ENCODE measurements at places on chromosomes 13 and 19.

- DNase-seq: no peak
These were observed 64.0 kb upstream of the TNFRSF19 start for GRCh38 chr13:23506071-23506806.

GRCh38 chr19:55113570-55114039 lies 3.8 kb downstream of the PPP1R12C start:
- DNase-seq: peak; percentile 16

DNA sequence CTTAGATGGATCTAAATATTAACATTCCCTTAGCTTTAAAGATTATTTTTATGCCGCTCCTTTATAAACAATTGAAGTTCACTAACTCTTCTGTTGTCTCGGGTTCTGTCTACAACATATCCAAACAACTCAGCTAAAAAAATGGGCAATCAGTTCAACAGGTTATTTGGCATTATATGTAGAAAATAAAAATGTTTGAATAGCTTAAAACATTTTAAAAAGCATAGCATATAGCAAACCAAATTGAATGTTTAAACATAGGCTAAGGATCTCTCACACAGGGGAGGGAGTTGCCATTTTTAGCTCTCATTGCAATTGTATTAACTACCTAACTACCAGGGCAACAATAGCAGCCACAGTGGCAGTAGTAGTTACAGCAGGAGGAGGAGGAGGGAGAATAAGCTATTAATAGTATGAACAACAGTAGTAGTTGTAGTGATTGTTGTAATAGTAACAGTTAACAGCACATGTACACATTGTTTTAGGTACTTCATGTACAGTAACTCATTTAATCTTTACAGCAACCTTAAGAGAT lies 404.2 kb downstream of the KCNRG start:
- no peak for DNase-seq

GRCh38 chr19:54188215-54188871 lies 1.0 kb downstream of the MBOAT7 start:
- no peak for DNase-seq

DNA sequence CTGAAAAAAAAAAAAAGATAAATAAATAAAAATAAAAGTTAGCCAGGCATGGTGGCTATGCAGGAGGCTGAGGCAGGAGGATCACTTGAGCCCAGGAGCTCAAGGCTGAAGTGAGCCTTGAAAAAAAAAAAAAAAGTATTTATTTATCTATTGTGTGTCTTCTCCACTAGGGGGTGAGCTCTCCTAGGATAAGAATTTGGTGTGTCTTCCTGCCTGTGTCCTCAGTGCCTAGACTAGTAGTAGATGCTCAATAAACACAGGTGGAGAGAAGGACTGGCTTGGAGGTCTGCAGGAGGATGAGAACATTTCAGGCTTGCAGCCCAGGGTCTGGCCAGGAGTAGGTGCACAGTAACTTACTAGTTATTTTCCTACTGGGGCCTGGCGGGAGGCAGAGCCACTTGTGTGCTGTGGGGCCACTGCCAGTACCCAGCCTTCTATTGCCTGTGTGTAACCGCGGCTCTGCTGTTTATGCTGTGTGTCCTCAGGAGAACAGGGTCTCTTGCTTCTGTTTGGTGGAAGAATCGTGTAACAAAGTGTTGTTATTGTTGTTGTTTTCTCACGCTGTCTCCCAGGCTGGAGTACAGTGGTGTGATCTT lies 5.4 kb downstream of the LMTK3 start:
- DNase-seq: no peak

- DNase-seq: no peak
These were observed 1236.8 kb upstream of the SPRY2 start for GRCh38 chr13:81577601-81578195.

- no peak for DNase-seq
These were observed 11.1 kb upstream of the GTF2F2 start for GRCh38 chr13:45109102-45109720.

DNA sequence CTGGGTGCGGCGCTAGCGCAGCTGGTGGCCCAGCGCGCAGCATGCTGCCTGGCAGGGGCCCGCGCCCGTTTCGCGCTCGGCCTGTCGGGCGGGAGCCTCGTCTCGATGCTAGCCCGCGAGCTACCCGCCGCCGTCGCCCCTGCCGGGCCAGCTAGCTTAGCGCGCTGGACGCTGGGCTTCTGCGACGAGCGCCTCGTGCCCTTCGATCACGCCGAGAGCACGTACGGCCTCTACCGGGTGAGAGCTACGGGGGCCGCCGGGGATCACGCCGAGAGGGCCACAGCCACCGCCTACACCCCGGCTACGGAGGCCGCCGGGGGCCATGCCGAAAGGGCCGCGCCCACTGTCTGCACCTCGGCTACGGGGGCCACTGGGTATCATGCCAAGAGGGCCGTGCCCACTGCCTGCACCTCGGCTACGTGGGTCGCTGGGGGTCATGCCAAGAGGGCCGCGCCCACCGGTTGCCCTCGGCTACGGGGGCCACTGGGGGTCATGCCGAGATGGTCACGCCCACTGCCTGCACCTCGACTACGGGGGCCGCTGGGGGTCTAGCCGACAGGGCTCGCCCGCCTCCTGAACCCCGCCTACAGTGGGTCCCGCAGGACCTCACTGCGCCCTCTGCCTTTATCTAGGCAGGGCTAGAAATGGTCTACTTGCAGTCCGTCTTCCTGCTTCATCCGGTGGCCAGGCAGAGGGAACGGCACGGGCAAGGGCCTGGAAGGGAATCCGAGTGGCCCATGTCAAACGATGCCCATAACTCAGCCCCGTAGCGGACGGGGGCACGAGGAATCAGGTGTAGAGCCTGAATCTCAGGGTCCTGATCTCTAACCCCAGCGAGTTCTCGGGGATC lies 500 bp downstream of the PGLS start:
- peak; percentile 89 for DNase-seq

DNA sequence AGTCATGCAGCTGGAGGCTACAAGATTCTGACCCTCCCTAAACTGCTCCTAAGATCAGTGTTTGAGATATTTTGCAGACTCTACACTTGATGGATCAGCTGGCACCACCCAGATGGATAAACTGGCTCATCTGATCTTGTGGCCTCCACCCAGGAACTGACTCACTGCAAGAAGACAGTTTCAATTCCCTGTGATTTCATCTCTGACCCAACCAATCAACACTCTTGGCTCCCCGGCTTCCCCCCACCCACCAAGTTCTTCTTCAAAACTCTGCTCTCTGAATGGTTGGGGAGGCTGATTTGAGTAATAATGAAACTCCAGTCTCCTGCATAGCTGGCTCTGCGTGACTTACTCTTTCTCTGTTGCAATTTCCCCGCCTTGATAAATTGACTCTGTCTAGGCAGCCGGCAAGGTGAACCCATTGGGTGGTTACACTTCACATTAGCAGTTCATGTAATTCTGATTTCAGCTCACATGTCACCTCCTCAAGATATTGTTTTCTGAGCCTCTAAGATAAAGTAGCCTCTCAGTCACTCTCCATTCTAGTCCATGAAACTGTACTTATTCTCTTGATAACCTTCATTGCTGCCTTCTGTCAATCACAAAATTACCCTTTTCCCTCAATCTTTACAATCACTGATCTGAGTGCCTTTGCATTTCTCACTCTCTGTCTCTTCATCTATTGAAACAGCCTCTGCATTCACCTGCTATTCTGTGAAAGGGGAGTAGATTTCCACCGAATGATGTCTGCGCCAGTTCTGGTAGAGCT lies 9.9 kb upstream of the FPR3 start:
- DNase-seq: peak; percentile 37

GRCh38 chr13:106507560-106508274 lies 27.7 kb downstream of the EFNB2 start:
- peak; percentile 46 for DNase-seq

GRCh38 chr19:4139614-4140236 lies 13.7 kb upstream of the CREB3L3 start:
- DNase-seq: no peak

GRCh38 chr19:13961826-13962698 lies 9.8 kb downstream of the DCAF15 start:
- DNase-seq: no peak

DNA sequence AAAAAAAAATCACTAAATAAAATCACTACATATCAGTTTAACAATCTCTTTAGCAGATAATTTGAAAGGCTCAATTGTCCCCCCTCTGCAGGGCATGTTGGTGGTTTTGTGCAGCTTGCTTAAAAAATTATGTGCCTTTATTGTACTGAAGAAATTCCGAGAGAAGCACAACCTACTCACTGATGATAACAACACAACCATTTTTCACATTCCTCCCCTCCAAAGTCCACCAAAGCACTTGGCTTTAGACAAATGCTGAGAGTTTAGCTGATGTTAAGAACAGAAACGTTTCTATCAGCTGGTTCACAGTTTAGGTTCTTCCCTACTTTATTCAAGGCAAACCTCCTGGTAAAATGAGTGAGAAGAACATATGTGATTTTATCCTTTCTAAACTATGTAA lies 923 bp downstream of the DOCK9 start:
- DNase-seq: no peak

GRCh38 chr19:1168572-1169410 lies 5.3 kb downstream of the SBNO2 start:
- DNase-seq: no peak

GRCh38 chr13:22589880-22590279 lies 590.9 kb upstream of the SGCG start:
- no peak for DNase-seq

- no peak for DNase-seq
These were observed 34.8 kb downstream of the SLC10A2 start for GRCh38 chr13:103031332-103031873.

- DNase-seq: no peak
These were observed 10.3 kb downstream of the GJB6 start for GRCh38 chr13:20221772-20222171.

All from hippocampal formation (tissue), 2 donors.